Motor neuron (in vitro differentiated cells): ENCODE measurements at places on chromosomes 12 and 14.

DNA sequence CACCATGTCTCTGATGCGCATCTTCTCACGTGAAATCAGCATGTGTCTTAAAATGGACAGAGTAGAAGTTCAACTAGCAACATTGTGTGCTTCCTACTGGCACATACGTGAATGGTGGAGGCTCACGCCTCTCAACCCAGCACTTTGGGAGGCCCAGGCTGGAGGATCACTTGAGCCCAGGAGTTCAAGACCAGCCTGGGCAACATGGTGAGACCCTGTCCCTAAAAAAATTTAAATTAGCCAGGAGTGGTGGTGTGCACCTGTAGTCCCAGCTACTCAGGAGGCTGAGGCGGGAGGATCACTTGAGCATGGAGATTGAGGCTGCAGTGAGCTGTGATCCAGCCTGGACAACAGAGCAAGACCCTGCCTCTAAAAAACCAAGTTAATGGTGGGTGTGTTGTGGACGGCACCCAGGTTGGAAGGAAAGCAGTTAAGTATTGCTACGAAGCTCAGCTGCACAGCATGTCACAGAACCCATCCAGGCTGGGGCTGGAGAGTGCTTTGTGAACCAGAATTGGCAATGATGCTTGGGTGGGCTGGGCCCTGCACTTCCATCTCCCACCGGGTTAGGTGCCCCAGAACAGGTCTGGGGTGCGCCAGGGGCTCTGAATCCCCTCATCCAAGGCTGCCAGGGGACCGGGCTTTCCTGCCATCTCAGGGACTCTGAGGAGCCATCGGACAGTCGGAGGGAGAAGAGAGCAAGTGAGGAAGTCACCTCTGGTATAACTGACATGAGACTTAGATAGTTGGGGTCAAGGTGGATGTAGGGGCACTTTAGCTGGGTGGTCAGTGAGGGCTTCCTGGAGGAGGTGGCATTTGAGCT lies 33.0 kb upstream of the ULK1 start:
- ATAC-seq, result no peak

DNA sequence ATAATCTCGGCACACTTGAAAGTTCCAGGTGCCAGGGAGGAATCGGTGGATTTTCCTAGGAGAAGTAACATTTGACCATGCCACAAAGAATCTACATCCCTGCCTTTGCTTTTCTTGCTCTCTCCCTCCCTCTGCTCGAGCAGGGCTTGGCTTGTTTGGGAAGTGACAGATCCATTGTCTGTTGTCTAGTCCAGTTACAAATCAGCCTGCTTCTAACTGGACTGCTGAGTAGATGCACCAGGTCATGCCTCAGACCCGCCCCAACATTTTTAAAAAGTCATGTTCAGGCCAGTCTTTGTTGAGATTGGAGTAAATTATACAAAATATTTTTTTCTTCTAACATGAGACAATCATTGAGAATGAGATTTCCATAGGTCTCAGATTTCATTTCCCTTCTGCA lies 153.4 kb downstream of the GCH1 start:
- no peak for ATAC-seq

- ATAC-seq, result peak; percentile 30
These were observed 18.0 kb upstream of the CTDSP2 start for GRCh38 chr12:57864442-57865083.

GRCh38 chr12:101838628-101839323 lies 8.0 kb upstream of the GNPTAB start:
- no peak for ATAC-seq

DNA sequence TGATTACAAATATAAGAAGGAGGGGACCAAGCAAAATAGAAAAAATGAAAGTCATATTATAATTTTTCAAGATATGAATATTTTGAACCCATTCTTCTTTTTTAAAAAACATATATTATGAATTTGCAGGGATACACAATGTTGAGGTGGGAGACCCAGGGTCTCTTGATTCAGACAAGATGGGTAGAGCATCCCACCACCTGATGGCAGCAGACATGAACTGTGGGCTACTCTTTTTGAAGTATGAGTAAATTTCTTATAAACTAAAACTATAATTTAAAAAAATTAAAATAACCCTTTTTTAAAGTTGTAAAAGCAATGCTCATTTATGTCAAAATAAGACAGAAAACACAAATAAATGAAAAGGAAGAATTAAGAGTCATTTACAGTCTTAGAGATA lies 202.7 kb upstream of the PRICKLE1 start:
- ATAC-seq, result no peak

- ATAC-seq, result no peak
These were observed 40.2 kb upstream of the TMEM179 start for GRCh38 chr14:104644656-104645378.

GRCh38 chr14:97413966-97414717 lies 617.0 kb downstream of the VRK1 start:
- peak; percentile 16 for ATAC-seq

DNA sequence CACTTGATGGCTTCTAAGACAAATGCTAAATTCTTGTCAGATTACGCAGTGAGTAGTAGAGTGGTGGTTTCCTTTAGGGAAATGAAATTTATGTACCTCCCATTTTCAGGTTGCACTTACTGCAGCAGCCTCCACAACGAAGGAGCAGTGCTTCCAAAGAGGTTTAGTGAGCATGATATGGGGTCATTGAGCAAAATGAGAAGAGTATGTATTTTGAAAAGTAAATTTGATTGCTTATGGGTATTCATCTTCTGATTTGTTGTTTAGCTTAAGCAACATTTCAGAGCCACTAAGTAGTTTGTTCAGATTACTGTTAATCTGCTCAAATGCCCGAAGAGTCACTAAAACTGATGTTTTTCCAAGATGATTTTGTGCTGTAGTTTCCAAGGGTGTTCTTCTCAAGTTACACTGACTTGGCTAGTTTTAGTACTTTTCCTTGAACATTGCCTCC lies 493.6 kb downstream of the PCNX1 start:
- no peak for ATAC-seq

DNA sequence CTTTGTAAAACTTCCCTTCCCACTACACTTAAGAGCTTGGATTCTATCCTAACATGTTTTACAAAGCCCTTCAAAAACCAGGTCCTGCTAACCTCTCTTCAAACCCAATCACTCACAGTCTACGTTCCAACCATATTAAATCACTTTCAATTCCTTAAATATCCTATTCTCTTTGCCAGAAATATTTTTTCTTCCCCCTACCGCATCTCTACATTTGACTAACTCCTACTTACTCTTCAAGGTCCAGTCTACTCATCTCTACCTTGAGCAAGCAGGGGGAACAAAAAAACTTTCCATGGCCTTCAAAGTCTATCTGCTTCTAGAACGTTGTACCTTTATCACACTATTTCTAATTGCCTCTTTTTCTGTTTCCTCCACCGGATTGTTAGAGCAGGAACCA lies 6.1 kb downstream of the ERGIC2 start:
- ATAC-seq, result no peak

- ATAC-seq, result no peak
These were observed 361.9 kb upstream of the TMTC1 start for GRCh38 chr12:30145684-30146032.

DNA sequence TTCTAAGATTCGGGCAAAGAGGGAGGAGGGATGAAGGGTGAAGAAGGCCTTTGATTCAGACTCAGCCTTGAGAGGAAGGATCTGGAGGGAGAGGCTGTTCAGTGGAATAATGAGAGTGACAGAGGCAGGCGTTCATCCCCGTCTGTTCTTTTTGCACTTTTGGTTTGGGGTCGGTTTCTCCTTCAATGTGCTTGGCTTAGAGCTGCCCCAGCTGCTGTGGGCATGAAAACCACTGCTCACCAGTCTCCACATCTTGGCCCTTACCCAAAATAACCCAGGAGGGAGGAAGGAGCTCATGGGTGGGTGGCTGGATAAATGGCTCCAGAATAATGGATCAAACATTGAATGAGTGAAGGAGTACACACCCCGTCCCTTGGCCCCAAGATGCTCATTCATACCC lies 261.7 kb upstream of the FKBP4 start:
- no peak for ATAC-seq

DNA sequence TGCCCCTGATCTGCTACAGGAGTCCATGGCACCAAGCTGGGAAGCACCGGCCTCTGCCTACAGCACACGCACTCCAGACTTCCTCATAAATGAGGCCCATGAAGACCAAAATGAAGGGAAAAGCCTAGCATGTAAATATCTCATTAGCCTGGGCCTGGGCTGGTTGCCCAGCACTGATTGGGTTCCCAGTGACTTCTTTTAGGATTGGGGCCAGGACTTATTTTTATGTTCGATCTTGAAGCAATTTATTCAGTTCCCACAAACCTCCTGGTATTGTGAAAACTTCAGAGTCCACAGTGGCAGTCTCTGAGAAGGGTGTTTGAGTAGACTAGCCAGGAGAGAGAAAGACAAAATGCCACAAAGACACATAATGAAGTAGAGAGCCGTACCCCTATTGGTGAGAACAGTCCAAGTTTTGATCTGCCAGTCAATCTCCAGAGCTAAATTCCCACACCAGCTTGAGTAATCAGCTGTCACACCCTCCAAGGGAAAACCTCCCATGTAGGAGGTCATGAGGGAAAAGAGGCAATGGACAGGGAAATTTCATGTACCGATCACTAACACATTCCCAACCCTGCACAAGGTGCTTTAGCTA lies 78.2 kb downstream of the PHLDA1 start:
- ATAC-seq, result peak; percentile 9

DNA sequence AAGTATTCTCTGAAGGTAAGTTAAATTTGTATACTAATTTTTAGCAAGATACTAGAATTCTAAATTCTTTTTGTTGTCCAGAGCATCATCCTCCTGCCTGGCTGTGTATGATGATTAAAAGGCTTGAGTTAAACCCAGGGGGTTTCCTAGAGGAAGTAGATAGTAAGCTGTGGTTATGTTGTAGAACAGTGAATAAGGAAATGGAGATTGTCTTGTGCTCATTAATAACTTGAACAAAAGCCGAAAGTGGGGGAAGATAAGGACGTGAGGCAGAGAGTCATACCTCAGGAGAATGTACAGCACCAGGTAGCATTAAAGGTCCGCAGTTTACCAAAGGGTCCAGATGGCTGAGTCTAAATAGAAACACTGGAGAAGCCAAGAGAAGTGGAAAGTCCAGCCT lies 42.0 kb downstream of the CKB start:
- no peak for ATAC-seq

DNA sequence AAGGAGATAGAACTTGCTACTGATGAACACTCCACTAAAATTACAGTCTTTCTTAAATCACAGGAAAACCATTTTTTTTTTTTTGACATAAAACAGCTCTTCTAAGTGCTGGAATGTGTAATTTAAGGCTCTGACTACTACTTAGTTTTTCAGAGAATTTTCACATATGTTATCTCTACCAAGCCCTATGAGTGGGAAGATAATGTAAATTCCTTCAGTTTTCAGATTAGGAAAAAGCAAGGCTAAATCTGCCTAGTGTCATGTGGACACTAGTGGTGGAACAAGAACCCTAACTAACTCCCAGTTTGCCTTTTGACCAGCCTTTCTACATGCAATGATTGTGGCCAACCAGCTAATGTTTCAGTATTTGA lies 37.3 kb upstream of the CSRP2 start:
- ATAC-seq, result no peak

GRCh38 chr12:51818566-51819300 lies 29.8 kb downstream of the FIGNL2 start:
- ATAC-seq, result no peak

GRCh38 chr14:80491131-80491530 lies 279.8 kb upstream of the DIO2 start:
- no peak for ATAC-seq

DNA sequence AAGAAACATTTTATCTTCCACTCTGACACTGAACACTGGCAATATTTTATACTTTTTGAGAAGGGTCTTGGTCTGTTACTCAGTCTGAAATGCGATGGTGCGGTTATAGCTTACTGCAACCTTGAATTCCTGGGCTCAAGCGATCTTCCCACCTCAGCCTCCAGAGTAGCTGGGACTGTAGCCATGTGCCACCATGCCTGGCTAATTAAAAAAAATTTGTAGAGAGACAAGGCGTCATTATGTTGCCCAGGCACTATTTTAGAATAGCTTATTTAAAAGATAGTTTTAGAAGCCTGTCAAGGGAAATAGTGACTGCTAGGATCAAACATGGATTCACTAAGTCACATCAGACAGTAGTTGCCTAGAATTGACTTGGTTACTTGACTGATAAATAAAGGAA lies 5.9 kb downstream of the ERC1 start:
- no peak for ATAC-seq

- no peak for ATAC-seq
These were observed 53.7 kb upstream of the INSM2 start for GRCh38 chr14:35480119-35480769.

- no peak for ATAC-seq
These were observed 336.6 kb downstream of the ACSS3 start for GRCh38 chr12:81414441-81414840.

DNA sequence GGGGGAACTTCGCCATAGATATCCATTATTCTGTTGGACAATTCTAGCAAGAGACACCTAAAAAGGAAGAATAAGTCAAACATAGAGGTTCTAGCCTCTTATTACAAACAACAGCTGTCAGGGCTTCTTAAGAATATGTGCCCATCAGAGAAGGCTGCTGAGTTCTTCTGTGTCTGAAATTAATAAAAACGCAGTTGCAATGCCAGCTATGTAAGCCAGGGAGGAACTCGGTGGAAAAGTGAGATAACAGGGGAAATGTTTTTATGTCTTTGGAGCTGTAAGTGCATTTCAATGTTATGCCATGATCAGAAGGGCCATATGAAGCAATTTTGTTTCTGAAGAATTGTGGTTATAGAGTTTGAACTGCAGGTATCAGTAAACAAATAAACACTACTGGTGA lies 95.0 kb downstream of the SYT1 start:
- ATAC-seq, result no peak

- no peak for ATAC-seq
These were observed 233.5 kb downstream of the EFCAB11 start for GRCh38 chr14:89720741-89721729.

DNA sequence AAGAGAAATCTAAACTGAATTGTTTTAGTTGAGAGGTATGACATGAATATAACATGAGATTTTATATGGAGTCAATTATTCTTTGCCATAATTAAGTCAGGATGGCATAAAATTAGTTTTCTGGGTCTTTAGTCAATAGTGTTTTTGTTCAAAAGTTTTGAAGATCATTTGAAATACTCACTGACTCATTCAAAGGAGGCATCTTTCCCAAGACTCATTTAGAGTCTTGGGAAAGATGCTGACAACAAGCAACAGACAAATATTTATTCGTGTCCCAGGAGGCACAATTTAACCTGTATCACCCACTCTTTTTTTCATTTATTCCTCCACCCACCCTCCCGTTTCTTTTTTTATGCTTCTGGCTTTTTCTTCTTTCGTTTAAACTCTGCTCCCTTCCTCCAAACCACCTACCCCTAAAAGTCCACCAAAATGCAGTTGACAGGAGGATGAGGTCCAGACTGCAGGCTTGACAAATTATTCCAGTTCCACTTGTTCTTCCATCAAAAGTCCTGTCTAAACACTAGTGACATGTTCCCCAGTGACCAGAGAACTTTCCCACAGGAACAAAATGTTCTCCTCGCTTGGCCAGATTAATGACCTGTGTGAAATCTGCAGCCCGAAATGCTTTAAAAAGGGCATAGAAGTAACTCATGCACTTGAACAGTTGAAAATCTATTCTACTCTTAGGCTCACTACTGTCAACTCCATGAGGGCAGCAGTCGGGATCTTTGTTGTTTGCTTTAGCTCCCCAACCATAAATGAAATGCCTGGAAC lies 43.3 kb upstream of the CSRP2 start:
- ATAC-seq, result no peak

DNA sequence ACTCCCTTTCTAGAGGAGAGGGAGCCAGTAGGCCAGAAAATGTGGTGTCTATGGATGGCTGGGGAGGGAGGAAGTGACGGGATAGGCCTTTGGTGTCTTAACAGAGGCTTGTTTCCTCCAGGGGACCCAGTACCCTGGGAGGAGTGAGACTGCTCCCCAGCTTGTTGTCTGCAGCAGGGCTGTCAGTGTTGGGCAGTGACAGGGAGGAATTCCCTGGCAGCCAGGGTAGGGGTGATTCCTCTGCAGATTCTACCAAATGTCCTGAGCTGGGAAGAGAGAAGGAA lies 64.0 kb downstream of the GALNT16 start:
- ATAC-seq, result peak; percentile 61
